Stimulated activated CD4-positive, alpha-beta T cell treated with anti-CD3 and anti-CD28 coated beads, Interleukin-15, amount 100 ng/mL, for 1 hour (primary cell): ENCODE measurements at places on chromosomes 13 and 19.

GRCh38 chr19:8567522-8568172, 9.6 kb downstream of the MYO1F start:
- DNase-seq: no peak

GRCh38 chr19:43752287-43752875, 2.4 kb downstream of the SMG9 start:
- no peak for DNase-seq

GRCh38 chr13:101451641-101452040, 834 bp upstream of the ITGBL1 start:
- DNase-seq: no peak

DNA sequence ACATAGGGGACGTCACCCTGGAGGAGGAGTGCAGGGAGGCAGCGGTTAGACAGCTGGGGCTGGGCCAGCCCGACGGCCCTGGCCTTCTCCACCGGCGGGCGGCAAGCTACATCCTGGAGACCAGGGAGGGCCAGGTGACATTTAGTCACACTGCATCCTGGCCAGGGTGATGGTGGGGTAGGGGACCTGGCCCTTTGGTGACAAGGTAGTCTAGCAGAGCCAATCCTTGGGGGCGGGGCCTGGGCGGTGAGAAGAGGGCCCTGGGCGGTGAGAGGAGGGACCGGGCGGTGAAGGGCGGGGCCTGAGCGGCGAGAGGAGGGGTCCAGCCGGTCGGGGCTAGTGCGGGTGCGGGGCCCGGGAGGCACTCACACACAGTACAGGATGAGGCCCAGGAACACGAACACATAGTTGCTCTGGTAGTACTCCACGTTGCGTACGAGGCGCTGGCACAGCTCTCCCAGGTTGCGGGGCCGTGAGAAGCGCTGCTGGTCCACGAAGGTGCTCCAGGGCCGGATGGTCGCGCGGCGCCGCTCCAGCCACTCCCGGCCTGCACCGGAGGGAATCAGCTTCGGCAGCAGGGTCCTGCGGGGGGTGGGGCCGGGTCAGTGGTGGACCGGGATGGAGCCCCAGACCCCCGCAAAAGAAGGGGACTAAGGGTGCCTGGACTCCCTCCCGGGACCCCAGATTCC, 610 bp downstream of the RABAC1 start:
- peak; percentile 63 for DNase-seq

DNA sequence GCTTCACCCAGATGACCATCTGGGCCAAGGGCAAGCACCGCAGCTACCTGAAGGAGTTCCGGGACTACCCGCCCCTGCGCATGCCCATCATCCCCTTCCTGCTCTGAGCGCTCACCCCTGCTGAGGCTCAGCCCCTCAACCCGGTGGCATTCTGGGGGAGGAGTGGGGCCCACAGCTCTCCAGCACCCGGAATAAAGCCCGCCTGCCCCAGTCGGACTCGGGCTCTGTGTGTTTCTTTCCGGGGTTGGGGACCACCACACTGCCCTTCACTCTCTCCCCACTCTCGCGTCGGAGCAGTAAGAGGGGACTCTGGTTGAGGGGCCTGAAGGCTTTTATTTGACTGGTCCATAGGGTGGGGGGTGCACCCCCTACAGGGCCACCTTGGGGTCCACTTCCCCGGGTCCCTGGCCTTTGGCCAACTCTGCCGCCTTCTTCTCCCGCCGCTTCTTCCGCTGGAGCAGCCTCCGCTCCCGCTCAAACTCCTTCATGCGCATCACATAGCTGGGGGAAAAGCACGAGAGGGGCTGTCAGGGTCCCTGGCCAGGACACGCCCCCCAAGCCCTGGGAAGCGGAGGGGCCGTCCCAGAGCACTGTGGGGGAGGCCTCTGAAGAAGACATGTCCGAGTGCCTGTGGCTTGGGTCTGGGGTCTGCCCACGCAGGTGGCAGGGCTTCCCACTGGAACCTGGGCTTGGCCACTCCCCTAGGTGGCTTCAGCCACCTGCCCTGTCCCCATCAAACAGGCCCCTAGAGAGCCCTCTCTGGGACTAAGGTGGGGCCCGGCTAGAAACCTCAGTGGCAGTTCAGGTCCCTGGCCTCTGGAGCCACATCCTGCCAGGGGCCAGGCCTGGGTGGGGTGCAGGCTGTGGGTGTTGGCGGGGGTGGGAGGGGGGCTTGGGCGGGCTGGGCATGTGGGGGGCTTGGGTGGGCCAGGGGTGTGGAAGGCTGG, 5.8 kb downstream of the NDUFB7 start:
- no peak for DNase-seq

DNA sequence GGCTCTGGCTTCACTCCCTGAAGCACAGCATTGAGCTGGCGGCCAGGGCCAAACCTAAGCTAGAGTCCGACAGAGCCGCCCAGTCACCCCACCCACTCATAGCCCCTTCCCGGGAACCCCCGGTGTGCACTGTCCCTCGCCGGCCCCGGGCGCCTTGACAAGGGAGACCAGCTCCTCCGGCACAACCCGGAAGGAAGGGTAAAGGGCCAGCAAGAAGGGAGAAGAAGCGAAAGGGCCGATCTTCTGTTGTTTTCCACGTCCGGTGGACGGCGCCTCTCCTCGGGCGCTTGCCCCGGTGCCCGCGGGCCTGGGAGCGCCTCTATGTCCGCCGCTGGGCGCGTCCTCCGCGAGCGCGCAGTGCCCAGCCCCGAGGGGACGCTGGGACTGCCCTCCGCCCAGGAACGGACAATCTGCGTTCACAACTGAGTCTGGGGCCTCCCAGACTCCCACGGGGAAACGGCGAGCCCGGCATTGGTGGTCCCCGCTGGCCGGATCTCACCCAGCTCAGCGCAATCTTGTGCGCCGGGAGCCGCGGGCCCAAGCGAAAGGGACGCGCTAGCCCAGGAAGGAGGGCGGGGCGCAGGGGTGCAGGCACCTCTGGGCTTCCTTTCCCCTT, 172.5 kb upstream of the MIR17HG start:
- no peak for DNase-seq

DNA sequence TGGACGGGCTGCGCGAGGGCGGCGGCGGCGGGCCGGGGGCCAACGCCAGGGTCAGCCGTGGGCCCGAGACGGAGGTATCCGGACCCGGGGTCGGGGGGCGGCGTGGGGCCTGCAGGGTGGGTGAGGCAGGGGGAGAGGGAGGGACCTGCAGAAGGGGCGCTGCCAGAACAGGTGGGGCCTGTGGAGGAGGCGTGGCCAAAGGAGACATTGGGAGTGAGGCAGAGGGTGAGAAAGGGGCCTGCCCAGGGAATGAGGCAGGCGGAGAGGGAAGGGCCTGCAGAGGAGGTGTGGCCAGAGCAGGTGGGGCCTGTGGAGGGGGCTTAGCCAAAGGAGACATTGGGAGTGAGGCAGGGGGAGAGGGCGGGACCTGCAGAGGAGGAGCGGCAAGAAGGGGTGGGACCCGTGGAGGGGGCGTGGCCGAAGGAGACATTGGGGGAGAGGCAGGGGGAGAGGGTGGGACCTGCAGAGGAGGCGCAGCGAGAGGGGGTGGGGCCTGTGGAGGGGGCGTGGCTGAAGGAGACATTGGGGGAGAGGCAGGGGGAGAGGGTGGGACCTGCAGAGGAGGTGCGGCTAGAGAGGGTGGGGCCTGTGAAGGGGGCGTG, 4.2 kb downstream of the PRR36 start:
- no peak for DNase-seq

DNA sequence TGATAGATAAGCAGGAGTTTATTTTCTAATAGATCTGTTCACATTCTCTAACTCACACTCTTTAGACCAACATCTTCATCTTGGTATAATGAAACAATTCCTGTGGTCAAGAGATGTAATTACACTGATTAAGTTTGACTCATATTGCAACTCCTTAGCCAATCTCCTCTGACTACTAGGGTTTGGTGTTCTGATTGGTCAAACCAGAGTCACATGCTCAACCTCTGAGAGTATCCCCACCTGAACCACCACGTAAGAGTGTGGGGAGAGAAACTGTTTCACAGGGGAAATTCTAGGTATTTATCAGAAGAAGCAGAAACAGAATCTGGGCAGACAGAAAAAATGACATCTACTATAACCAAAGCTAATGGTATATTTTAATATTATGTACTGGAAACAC, 42.4 kb downstream of the UQCRFS1 start:
- DNase-seq: no peak

DNA sequence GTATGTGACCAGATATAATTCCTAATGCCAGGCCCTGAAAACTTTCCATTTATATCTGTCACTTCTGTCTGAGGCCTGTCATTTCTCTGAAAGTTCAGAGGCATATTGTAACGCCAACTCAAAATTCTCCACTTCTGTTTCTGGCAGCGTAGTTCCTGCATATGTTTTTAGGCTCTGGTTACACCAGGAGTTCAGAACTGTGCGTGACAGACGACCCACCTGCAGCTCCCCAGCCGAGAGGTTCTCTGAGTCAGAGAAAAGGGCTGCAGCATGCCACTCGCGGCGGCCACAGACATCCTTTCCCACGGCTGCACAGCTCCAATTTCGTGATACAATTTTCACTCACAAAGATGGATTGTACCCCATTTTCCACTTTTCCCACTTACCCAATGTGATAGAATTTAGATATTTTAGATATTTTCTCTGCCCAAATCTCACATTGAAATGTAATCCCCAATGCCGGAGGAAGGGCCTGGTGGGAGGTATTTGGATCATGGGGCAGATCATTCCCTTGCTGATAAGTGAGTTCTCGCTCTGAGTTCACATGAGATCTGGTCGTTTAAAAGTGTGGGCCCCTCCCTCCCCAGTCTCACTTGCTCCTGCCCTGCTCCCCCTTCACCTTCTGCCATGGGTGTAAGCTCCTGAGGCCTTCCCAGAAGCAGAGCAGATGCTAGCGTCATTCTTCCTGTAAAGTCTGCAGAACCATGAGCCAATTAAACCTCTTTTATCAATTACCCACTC, 308.1 kb downstream of the LIG4 start:
- no peak for DNase-seq

DNA sequence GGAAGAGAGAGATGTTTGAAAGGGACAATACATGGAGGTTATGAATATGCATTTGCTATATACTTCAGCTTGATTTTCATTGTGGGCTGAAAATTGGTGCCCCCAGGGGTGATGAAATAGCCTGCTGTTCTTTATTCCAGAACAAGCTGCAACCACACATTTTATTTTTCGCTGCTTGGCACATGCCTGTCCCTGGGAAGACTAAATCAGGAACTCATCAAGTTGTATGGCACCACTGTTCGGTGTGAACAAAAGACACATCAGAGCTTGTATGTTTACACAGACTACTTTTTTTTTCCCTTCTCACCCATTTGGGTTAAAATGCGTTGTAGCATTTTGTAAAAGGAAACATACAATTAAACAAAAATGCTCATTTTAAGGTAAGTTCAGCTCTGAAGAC, 230.7 kb downstream of the NALCN start:
- no peak for DNase-seq

GRCh38 chr19:511101-511851, 4.0 kb downstream of the TPGS1 start:
- DNase-seq: peak; percentile 52

DNA sequence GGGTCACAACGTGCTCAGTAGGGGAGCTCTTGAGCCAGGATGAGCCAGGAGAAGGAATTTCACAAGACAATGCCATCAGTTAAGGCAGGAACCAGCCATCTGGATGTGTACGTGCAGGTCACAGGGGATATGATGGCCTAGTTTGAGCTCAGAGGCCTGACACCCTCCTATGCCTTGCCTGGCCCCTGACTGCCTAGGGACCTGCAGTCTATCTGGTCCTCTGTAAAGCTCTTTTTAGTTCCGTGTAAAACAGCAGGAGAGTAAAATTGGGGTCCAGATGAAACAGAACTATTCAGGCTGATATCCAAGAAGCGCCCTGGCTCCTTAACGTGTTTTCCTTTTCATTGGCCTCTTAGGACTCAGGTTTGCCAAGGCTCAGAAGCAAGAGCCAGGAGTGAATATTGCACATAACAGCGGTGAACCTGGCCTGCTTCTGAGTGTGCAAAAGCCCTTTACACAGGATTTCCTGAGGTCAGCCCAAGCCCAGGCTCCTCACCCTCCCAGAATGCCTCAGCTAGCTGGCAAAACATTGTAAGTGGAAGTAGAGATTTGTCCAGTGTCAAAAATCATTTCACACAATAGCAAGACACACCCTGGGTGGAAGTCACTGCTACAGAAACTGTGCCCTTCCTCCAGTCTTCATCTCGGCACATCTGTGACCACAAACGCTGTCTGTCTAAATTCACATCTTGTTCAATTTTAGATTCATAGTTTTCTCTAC, 777.2 kb downstream of the UQCRFS1 start:
- no peak for DNase-seq

DNA sequence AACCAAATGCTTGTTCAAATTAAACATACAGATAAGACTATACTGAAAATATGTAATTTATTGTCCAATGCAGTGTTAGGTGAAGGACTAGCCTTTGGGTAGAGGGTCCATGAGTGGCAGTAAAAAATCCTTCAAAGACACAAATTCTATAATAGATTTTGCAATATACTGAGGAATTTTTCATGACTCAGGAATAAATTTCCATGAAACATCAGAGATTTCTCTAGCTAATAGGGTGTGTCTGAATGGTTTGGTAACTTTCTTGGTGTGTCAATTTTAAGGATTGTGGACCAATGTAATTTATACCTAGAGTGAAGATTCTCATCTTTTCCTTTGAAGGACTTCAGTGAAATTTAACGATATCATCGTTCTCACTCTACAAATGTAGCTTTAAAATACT, 546.7 kb downstream of the SLITRK5 start:
- no peak for DNase-seq

- DNase-seq: no peak
Observed at GRCh38 chr19:37342753-37343152, 28.1 kb upstream of the ZNF527 start.

- DNase-seq: no peak
Observed at GRCh38 chr19:51501594-51502263, at the start of gene SIGLEC12. SIGLEC12 (minus strand) TSS chr19:51501800; CDS start chr19:51501733, 67 bp downstream.

DNA sequence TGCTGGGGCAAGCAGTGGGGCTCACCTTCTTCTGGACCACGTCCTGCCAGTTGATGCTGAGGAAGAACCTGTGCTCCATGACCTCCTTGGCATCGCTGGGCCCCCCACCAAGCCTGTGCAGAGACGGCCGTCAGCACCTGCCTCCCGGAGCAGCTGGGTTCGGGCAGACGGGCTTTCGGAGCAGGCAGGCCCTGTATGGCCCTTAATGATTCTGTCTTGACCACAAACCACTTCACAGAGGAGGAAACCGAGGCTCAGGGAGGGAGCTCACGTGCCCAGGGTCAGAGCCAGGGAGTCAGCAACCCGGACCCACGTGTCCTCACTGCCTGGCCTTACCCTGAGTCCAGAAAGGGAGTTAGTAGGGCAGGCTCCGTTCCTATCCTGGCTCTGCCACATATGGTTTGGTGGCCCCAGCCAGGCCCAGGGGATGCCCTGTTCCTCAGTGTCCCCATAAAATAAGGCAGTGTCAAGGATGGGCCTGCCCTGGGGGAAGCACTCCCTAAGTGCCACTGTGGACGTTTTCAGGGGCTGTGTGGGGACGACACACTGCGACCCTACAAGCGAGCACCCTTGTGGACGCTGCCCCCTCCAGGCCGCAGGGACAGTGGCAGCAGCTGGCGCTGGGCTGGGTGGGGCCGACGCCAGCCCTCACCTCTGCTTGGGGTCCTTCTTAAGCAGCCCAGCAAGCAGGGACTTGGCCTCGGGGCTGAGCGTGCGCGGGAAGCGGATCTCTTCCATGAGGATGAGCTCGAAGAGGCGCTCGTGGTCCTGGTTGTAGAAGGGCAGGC, 8.9 kb upstream of the CCNP start:
- DNase-seq: no peak

- DNase-seq: peak; percentile 14
Observed at GRCh38 chr13:27619728-27620376, 477 bp downstream of the LNX2 start.
